Stimulated activated CD8-positive, alpha-beta memory T cell treated with anti-CD3 and anti-CD28 coated beads, Interleukin-7, amount 100 ng/mL, for 4 hours (primary cell): ENCODE measurements at places on chromosomes 2 and 18.

- DNase-seq = no peak
Observed at GRCh38 chr2:21032338-21033236, 11.3 kb downstream of the APOB start.

DNA sequence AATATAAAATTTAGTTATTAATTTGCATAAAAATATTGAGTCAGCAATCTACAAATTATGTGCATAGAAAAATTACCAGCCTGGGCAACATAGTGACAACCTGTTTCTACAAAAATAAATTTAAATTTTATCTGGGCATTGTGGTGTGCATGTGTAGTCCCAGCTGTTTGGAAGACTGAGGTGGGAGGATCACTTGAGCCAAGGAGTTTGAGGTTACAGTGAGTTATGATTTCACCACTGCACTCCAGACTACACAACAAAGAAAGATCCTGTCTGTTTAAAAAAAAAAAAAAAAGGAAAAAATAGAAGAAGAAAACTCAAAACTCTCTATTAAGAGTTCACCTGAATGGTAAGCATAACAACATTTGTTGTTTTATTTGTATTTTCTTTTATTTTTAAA, 1048.4 kb upstream of the CDH2 start:
- no peak for DNase-seq

DNA sequence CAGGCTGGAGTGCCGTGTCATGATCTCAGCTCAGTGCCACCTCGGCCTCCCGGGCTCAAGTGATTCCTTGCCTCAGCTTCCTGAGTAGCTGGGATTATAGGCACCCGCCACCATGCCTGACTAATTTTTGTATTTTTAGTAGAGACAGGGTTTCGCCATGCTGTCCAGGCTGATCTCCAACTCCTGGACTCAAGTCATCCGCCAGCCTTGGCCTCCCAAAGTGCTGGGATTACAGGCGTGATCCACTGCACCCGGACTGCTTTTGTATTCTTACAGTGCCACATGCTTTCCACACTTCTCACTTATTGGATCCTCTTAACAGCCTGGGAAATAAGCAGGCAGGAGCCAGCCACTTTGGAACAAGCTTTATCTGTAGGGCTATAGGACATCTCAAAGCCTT, 25.3 kb upstream of the BCL2L11 start:
- DNase-seq = no peak

- no peak for DNase-seq
Observed at GRCh38 chr2:74528600-74529356, 728 bp downstream of the AUP1 start.

DNA sequence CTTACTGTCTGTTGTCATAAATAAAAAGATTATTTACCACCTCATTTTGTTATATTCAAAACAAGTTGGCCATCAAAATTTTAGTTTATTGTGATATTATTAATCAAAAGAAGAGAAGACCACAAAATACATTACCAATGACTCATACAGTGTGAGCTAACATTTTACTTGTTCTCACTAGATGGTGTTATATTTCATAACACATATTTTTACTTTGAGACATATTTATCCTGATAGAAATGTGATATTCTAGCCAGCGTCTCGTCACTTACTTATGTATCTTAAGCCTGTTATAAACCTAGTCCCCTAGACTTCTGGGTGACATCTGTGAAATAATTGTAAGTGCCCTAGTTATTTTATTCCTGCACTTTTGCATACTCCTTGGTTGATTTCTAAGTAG, 263.2 kb downstream of the CDH7 start:
- DNase-seq = no peak

- no peak for DNase-seq
Observed at GRCh38 chr18:8751692-8752091, 46.3 kb downstream of the MTCL1 start.

DNA sequence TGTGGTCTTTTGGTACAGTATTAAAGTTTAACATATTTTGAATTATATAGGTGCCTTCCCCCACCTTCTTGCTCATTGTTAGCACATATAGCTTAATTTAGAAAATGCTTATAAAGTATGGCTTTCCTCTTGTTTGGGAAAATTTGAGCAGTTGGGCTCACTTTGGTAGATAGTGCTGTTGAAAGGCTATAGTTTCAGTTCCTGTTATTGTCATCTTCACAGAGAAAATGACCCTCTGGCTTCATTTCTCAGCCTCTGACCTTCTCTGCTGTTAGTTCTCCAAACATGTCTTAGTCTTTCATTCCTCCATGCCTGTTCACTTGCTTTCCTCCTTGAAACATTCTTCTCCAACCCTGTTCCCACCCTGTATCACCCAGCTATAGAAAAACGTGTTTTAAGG, 200.6 kb downstream of the WDR7 start:
- no peak for DNase-seq

- no peak for DNase-seq
Observed at GRCh38 chr2:16948053-16948452, 282.4 kb upstream of the CYRIA start.

GRCh38 chr2:97979904-97980303, 15.8 kb downstream of the TMEM131 start:
- no peak for DNase-seq

- DNase-seq = no peak
Observed at GRCh38 chr2:236861196-236861875, 224.4 kb upstream of the COPS8 start.

- no peak for DNase-seq
Observed at GRCh38 chr2:166360906-166361305, 14.8 kb downstream of the SCN9A start.

DNA sequence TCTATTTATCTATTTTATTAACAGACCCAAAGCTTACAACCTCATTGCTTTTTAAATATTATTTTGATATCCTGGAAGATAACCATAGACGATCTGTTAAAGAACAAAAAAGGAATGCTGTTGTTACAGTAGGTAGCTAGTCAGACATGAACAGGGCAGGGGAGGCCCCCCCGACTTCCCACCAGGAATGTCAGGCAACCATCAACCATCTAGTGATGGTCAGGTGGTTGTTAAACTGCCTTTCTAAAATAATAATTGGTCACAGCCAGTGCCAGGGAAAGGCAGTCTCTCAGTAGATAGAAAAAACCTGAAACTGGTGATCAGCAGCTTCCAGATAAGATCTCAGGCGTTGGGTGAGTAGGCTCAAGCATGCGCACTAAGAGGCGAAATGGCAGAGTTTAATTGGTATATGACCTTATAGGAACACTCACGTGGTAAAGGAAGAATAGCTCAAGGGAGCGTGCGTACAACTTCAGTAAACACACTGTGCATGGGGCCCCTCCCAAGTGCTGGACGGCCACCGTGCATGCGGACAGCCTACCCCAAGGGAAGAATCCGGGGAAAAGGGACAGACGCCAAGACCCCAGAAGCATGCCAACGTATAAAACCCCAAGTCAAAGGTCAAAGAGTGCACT, 32.5 kb upstream of the CCL20 start:
- no peak for DNase-seq

- DNase-seq = no peak
Observed at GRCh38 chr2:65678779-65679391, 246.5 kb upstream of the SPRED2 start.

GRCh38 chr2:205197468-205198139, 484.7 kb upstream of the NRP2 start:
- DNase-seq = no peak

DNA sequence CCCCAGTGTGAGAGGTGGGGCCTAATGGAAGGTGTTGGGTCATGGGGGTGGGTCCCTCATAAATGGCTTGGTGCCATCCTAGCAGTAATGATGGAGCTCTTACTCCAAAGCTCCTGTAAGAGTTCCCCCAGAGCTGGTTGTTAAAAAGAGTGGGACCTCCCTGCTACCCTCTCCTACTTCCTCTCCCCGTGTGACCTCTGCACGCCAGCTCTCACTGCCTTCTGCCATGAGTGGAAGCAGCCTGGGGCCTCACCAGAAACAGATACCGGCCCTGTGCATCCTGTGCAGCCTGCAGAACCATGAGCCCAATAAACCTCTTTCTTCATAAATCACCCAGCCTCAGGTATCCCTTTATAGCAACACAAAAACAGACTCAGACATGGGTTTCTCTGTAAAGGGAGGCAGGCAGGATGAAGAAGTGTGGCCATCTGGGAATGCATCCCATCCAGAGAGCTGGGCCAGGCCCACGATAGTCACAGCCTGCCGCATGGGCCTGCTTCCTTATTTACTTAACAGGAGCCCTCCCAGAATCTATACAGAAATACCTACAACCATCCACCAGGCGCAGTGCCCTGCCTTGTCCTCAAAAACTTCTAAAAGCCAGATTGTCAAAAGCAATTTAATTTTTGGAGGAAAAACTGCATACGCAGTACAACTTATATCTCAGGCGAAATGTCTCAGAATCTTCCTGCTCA, 7.5 kb downstream of the PRLH start:
- no peak for DNase-seq

DNA sequence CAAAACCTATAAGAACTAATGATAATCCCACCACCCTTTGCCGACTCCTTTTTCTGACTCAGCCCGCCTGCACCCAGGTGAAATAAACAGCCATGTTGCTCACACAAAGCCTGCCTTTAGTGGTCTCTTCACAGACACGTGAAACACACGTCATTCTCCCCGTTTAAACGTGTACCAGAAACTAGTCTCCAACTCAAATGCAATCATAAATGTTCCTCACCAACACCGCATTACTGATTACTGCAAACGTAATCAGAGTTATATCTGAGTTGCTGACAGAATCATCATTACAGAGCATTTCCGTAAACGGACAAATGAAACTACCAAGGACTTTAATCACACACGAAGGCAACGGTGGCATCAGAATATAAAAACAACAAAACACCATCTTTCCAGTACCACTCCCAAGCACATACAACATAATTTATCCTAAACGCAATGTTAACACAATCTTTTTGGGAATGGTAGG, 1.9 kb downstream of the CLK1 start:
- peak; percentile 46 for DNase-seq

DNA sequence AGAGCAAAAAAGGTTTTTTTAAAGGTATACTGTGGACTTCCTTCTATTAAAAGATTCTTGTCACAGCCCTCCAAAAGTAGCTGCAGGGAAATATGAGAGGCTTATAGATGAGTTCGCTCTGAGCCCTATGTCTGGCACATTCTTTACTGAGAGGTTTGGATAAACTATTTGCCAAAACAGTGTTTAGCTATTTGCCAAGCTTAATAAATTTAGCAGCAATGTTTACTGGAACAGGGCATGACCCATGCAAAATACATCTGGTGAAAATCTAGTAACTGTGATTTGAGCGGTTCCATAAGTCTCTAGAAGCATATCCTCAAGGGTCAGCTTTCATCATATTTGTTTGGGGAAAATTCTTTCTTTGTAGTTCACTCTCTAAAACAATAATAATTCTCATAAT, 1696.7 kb upstream of the PIK3C3 start:
- DNase-seq = no peak
